ENCODE measurements at places on chromosomes 1 and 21.

DNA sequence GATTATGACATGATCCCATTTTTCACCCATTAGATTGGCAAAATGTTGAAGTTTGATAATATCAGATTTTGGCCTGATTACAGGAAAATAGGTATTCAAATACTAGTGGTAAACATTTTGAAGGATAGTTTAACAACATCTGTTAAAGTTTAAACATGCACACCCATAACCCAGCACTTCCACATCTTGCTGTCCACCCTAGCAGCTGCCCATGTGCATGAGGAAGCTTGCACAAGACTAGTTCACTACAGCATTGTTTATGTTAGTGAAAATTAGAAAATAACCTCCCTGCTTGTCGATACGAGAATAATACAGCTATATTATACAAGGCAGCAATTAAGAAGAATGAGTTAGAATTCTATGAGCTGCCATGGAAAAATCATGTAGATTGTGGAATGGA, 127.6 kb downstream of the C1orf21 start:
- DNase-seq: no peak
- peaks cover 14% of the 10 kb centered on the region for H3K4me1 ChIP-seq
- H3K36me3 ChIP-seq: no peaks in the 10 kb centered on the region
- no peak overlapping the region for H3K27ac ChIP-seq
- no peak overlapping the region for H3K4me3 ChIP-seq
- H3K27me3 ChIP-seq: no peaks in the 10 kb centered on the region

DNA sequence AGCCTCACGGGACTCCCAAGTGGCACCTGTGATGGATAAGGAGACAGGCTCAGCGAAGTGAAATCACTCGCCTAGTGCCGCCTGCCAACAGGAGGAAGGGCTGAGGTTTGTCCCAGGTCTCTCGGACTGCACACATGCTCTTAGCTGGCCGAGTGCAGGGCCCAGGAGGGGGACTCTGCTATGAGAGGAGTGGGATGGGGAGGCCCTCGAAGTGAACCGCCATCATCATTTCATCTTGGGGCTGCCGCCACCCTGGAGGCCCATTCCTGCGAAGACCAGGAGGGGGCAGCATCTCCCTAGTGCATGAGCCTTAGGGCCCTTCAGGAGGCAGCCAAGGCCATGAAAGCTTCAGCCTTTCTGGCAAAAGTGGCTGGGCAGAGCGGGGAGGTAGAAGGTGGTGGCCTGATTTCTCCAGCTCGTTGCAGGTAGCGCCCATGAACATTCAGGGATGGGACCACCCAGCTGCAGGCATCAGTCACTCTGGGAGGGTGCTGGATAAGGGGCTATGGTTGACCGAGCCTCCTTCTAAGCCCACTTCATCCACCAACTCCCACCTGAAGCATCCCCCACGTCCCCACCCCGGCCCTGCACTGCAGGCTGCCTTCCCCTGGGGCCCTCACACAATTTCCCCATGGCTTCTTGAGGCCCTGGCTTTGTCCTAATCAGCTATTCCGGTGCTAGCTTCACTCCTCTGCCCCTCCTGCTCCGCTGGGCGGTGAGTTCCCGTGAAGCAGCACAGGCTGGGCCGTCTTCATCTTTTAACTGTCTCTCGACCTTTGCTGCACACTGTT, 17.2 kb upstream of the RASSF5 start:
- peaks cover 2% of the 10 kb centered on the region for H3K36me3 ChIP-seq
- no peaks in the 10 kb centered on the region for H3K4me1 ChIP-seq
- no peaks in the 10 kb centered on the region for H3K27me3 ChIP-seq
- DNase-seq: no peak
- no peak overlapping the region for H3K4me3 ChIP-seq

DNA sequence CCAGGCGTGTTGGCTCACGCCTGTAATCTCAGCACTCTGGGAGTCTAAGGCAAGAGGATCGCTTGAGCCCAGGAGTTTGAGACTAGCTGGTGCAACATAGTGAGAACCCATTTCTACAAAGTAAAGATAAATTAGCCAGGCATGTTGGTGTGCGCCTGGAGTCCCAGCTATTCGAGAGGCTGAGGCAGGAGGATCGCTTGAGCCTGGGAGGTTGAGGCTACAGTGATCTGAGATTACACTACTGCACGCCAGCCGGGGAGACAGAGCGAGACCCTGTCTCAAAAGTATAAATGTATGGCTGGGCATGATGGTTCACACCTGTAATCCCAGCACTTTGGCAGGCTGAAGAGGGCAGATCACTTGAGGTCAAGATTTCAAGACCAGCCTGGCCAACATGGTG, 51.5 kb upstream of the LBR start:
- H3K4me3 ChIP-seq: no peak overlapping the region
- no peaks in the 10 kb centered on the region for H3K36me3 ChIP-seq
- peaks cover 7% of the 10 kb centered on the region for H3K4me1 ChIP-seq
- no peak for DNase-seq
- no peaks in the 10 kb centered on the region for H3K27me3 ChIP-seq
- H3K27ac ChIP-seq: no peak overlapping the region

- no peaks in the 10 kb centered on the region for H3K4me1 ChIP-seq
- H3K4me3 ChIP-seq: no peak overlapping the region
These were observed 328.0 kb upstream of the B3GALT2 start for GRCh38 chr1:193514397-193514796.

DNA sequence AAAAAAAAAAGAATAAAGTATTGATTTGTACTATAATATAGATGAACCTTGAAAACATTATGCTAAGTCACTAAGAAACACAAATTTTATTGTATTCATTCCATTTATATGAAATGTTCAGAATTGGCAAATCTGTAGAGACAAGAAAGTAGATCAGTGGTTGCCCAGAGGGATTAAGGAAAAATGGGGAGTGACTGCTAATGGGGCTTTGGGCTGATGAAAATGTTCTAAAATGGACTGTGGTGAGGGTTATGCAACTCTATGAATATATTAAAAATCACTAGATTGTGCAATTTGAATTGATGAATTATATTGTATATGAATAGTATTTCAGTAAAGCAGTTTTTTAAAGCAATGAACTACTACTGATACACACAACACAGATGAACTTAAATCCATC, 10.0 kb downstream of the GDAP2 start:
- no peak for DNase-seq
- H3K36me3 ChIP-seq: peaks cover 7% of the 10 kb centered on the region
- H3K27me3 ChIP-seq: no peaks in the 10 kb centered on the region
- no peak overlapping the region for H3K27ac ChIP-seq
- H3K4me3 ChIP-seq: no peak overlapping the region

- no peak overlapping the region for H3K4me3 ChIP-seq
- no peak for DNase-seq
These were observed 420.1 kb downstream of the DPYD start for GRCh38 chr1:97500760-97501159.

GRCh38 chr1:207152792-207153468, 48.9 kb downstream of the C4BPA start:
- no peak for DNase-seq
- no peak overlapping the region for H3K27ac ChIP-seq
- H3K4me3 ChIP-seq: no peak overlapping the region

- H3K27ac ChIP-seq: peak overlapping the region; percentile 21
- H3K36me3 ChIP-seq: peaks cover 44% of the 10 kb centered on the region
- no peaks in the 10 kb centered on the region for H3K27me3 ChIP-seq
- peak; percentile 88 for DNase-seq
- peaks cover 44% of the 10 kb centered on the region for H3K4me1 ChIP-seq
- no peak overlapping the region for H3K4me3 ChIP-seq
These were observed 3.2 kb upstream of the CCNL2 start for GRCh38 chr1:1402072-1402900.

- H3K36me3 ChIP-seq: no peaks in the 10 kb centered on the region
- H3K27ac ChIP-seq: no peak overlapping the region
- no peaks in the 10 kb centered on the region for H3K4me1 ChIP-seq
- DNase-seq: no peak
- no peak overlapping the region for H3K4me3 ChIP-seq
These were observed 121.6 kb downstream of the NTMT2 start for GRCh38 chr1:170267317-170267716.

DNA sequence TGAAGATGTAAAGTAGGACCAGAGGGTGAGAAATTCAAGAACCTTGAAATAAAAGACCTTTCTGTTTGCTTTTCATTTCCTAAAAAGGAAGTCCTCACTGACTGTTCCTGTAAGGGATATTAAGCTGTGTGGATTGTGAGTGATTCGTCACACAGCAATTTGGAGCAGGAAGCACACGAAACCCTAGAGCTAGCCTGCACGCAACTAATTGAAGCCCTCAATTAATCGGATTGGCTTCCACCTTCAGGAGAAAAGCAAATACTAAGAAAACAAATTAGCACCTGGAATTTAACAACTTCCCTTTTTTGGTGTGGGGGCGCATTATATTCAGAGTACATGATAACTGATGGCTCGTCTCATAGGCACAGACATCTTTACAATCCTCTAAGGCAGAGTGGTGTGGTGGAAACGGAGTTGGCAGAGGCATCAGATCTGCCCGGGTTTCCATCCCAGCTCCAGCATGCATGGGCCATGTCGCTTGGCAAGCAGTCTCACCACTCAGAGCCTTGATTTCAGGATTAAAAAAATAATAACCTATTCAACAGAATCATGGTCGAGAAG, 95.2 kb downstream of the KCNJ15 start:
- DNase-seq: peak; percentile 28
- no peaks in the 10 kb centered on the region for H3K27me3 ChIP-seq
- no peaks in the 10 kb centered on the region for H3K36me3 ChIP-seq
- H3K27ac ChIP-seq: peak overlapping the region; percentile 25
- H3K4me3 ChIP-seq: peak overlapping the region; percentile 2

- no peaks in the 10 kb centered on the region for H3K36me3 ChIP-seq
- H3K4me3 ChIP-seq: no peak overlapping the region
- H3K27ac ChIP-seq: no peak overlapping the region
- no peaks in the 10 kb centered on the region for H3K4me1 ChIP-seq
- no peaks in the 10 kb centered on the region for H3K27me3 ChIP-seq
These were observed 31.2 kb downstream of the MACO1 start for GRCh38 chr1:25461849-25462248.

GRCh38 chr1:247212012-247212411, 40.2 kb upstream of the ZNF124 start:
- no peak overlapping the region for H3K27ac ChIP-seq
- no peak for DNase-seq
- peaks cover 10% of the 10 kb centered on the region for H3K4me1 ChIP-seq
- no peak overlapping the region for H3K4me3 ChIP-seq
- peaks cover 2% of the 10 kb centered on the region for H3K36me3 ChIP-seq
- no peaks in the 10 kb centered on the region for H3K27me3 ChIP-seq

- H3K4me3 ChIP-seq: no peak overlapping the region
- no peaks in the 10 kb centered on the region for H3K27me3 ChIP-seq
- H3K4me1 ChIP-seq: no peaks in the 10 kb centered on the region
- DNase-seq: no peak
These were observed 11.2 kb downstream of the MYOC start for GRCh38 chr1:171641076-171641864.

DNA sequence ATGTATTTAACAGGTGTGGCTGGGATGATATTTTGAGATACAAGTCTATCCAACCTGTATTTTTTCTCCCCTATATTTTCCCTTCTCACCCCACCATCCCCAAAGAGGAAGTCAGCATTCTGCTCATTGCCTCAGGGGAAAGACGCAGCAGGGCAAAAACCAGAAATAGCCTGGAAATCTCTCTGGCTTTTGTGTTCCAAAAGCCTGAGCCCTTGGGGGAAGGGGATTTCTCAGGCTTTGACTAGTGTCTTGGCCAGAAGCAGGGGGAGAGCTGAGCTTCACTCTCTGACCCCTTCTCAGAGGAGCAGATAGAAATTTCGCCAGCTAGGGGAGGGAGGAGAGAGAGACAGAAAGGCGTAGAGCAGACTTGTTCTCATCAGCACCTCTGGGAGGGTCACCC, 244.7 kb downstream of the RRAGC start:
- H3K4me3 ChIP-seq: no peak overlapping the region
- no peak overlapping the region for H3K27ac ChIP-seq
- no peaks in the 10 kb centered on the region for H3K36me3 ChIP-seq
- peaks cover 4% of the 10 kb centered on the region for H3K27me3 ChIP-seq

- H3K27me3 ChIP-seq: no peaks in the 10 kb centered on the region
- no peaks in the 10 kb centered on the region for H3K4me1 ChIP-seq
- H3K4me3 ChIP-seq: no peak overlapping the region
- no peaks in the 10 kb centered on the region for H3K36me3 ChIP-seq
- H3K27ac ChIP-seq: no peak overlapping the region
These were observed 478.1 kb upstream of the NR5A2 start for GRCh38 chr1:199549421-199549820.

DNA sequence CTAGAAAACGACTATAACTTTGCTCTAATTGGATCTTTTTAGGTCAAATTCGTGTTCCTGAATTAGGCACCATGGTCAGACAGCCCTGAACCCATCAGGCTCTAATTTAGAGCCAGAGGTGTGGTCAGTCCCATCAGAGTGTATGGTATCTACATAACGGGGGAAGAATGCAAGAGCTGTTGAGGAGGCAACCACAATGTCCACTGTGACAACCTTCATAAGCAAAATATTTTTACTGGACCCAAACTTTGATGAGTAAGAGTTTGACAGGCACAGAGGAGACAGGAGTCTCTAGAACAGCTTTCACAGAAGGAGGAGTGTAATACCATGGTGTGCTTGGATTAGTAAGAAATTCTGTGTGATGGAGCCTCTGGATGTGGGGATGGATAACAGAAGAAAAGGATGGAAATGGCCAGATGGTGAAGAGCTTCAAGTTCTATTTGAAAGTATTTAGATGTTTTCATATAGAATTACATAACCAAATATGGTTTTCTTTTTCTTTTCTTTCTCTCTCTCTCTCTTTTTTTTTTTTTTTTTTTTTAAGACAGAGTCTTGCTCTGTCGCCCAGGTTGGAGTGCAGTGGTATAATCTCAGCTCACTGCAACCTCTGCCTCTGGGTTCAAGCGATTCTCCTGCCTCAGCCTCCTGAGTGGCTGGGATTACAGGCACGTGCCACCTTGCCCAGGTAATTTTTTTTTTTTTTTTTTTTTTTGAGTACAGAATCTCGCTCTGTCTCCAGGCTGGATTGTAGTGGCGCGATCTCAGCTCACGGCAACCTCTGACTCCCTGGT, 24.9 kb downstream of the UBE2U start:
- H3K27me3 ChIP-seq: no peaks in the 10 kb centered on the region
- peaks cover 7% of the 10 kb centered on the region for H3K4me1 ChIP-seq
- no peak overlapping the region for H3K4me3 ChIP-seq
- H3K27ac ChIP-seq: no peak overlapping the region
- H3K36me3 ChIP-seq: no peaks in the 10 kb centered on the region
- no peak for DNase-seq

GRCh38 chr1:18166341-18166740, 58.7 kb downstream of the IGSF21 start:
- H3K27me3 ChIP-seq: no peaks in the 10 kb centered on the region
- no peak for DNase-seq
- H3K4me1 ChIP-seq: peaks cover 5% of the 10 kb centered on the region
- no peak overlapping the region for H3K4me3 ChIP-seq

- H3K27me3 ChIP-seq: no peaks in the 10 kb centered on the region
- no peak overlapping the region for H3K27ac ChIP-seq
- H3K4me3 ChIP-seq: no peak overlapping the region
- H3K4me1 ChIP-seq: peaks cover 19% of the 10 kb centered on the region
- no peak for DNase-seq
These were observed 58.1 kb downstream of the HLCS start for GRCh38 chr21:36908260-36908908.

GRCh38 chr21:43658769-43659135, 536 bp downstream of the HSF2BP start:
- DNase-seq: no peak
- H3K4me1 ChIP-seq: peaks cover 22% of the 10 kb centered on the region
- H3K4me3 ChIP-seq: no peak overlapping the region
- peaks cover 16% of the 10 kb centered on the region for H3K36me3 ChIP-seq

Measured in keratinocyte (primary cell).